ENCODE measurements at places on chromosomes 1 and 21.

GRCh38 chr1:175479521-175480342, 263.7 kb downstream of the TNR start:
- no peak for DNase-seq

DNA sequence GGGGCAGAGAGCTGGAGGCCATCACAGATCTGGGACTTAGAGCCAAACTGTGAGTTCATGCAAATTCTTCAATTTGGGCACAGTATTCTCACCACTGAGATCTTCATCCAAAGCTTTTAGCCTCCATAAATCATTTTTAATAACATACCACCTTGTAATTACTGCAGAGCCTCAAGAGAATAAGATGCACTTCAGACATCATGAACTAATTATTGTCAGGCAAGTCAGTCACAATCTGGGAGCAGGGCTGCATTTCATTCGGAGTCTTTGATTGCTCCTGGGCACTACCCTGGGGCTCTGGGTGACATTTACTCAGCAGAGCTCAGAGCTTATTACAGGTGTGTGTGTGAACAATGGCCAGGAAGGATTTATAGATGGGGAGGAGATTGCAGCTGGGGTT, 623.7 kb downstream of the PTPRU start:
- no peak for DNase-seq

DNA sequence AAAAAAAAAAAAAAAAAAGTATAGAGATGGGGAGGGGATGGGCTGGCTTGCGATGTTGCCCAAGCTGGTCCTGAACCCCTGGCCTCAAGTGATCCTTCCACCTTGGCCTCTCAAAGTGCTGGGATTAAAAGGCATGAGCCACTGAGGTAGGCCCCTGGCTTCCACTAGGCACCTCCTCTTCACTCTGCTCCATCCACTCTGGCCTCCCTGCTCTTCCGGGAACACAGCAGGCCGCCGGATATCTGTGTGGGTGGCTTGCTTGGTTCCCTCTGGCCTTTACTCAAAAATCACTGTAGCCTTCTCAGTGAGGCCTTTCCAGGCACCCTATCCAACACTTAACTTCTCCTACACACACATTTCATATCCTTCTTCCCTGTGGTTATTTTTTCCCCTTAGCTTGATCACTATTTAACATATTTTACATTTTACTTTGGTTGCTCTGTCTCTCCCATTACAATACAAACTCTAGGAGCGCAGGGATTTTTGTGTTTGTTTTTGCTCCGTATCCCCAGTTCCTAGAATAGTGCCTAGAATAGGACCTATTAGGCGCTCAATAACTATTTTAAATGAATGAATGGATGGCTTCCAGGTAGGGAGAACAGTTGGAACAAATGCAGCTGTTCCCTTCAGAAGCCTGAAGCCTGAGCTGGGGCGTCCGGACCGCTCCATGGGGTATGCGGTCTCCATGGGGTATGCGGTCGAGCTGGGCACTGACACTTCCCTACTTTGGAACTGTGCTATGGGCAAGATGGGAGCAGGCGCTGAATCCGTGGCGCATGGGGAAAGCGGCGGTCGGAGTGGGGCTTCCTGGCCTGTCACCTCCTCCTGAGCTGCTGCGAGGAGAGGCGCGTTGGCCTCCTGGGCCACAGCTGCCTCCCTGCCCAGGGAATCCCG, 46.7 kb downstream of the H3-3A start:
- DNase-seq: no peak

GRCh38 chr21:41491412-41491811, 16.5 kb downstream of the TMPRSS2 start:
- DNase-seq: no peak

- DNase-seq: no peak
Observed at GRCh38 chr1:61604684-61605083, 120.3 kb downstream of the TM2D1 start.

DNA sequence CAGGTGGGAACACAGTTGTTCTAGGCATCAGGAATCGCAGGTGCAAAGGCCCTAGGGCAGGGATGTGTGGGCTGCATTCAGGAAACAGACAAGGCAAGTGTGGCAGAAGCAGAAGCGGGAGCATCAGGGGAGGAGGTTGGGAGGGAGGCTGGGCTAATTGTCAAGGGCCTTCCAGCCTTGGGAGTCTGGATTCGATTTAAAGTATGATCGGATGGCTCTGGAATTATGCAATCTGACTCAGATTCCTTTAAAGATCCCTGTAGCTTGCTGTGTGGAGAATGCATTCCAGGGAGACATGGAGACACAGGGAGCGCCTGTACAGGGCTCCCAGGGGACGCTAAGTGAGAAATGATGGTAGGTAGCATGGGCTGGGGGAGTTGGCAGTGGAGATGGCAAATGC, 86.5 kb downstream of the LACTBL1 start:
- DNase-seq: no peak

DNA sequence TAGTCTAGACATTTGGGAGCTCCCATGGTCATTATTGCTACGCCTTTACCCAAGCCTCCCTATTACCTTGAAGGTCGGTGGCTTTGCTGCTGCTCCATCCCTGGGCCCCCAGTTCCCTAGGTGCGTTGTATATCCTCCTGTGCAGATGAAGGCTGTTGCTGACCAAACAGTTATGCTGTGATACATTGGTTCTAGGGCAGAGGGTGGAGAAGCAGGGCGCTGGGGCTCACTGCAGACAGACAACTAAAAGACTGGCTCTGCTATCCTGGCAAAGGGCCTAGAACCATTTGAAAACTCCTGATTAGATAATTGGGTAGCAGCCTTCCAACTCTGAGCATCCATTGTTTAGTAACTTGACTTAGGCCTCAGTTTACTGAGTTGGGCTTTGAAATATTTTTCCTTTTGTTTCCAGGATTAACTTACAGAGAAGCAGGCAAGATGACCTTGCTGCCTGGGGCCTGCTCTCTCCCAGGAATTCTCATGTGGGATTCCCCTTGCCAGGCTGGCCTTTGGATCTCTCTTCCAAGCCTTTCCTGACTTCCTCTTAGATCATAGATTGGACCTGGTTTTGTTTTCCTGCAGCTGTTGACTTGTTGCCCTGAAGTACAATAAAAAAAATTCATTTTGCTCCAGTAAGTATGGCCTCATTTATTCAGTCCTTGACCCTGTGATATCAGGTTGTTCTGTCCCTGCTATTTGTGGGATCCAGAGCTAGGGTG, 15.5 kb downstream of the CHI3L2 start:
- DNase-seq: no peak

- no peak for DNase-seq
Observed at GRCh38 chr21:40373761-40374160, 473.2 kb downstream of the DSCAM start.

DNA sequence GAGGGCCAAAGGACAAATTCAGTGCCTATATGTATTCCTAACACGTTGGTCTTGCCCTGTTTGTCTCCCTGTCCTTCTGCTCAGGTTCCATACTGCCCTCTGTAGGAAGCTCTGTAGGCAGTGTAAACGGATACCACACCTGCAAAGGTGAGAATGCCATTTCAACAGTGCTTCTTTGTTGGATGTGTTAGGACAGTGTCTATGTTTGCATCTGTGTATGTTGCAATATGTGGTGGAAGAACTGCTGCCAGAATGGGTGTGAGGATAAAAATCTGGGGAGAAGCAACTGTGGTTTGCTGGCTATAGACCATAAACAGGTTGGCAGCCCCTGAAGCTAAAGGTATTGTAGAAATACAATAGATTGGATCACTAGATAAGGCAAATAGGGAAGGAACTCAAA, 113.1 kb upstream of the BMP8A start:
- no peak for DNase-seq

GRCh38 chr1:47942240-47942629, 55.0 kb downstream of the TRABD2B start:
- no peak for DNase-seq

DNA sequence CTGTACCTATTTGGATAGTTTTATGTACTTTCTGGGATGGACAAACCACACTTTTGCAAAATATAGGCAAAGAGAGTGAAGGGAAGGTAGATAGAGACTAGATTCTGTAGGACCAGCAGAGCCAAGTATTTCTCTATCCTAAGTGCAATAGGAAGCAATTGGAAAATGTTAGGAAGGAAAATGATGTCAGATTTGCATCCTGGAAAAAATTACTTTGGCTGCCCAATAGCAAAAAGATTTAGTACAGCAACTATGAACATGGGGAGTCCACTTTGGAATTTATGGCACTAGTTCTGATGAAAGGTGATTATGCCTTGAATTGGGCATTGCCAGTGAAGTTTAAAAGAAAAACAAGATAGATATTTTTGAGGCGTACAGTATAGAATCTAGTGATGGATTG, 50.7 kb upstream of the CACYBP start:
- no peak for DNase-seq

GRCh38 chr1:3060601-3061551, 8.1 kb upstream of the PRDM16 start:
- DNase-seq: no peak

GRCh38 chr21:45940621-45941337, 40.8 kb upstream of the COL6A1 start:
- DNase-seq: no peak

- DNase-seq: no peak
Observed at GRCh38 chr1:224873434-224874369, 55.8 kb upstream of the DNAH14 start.

- no peak for DNase-seq
Observed at GRCh38 chr1:206538086-206538770, 30.9 kb downstream of the RASSF5 start.

- no peak for DNase-seq
Observed at GRCh38 chr1:38641661-38642060, 217.9 kb downstream of the RRAGC start.
